Hypothalamus (tissue), 51 donors: ENCODE measurements at places on chromosomes 11 and 22.

DNA sequence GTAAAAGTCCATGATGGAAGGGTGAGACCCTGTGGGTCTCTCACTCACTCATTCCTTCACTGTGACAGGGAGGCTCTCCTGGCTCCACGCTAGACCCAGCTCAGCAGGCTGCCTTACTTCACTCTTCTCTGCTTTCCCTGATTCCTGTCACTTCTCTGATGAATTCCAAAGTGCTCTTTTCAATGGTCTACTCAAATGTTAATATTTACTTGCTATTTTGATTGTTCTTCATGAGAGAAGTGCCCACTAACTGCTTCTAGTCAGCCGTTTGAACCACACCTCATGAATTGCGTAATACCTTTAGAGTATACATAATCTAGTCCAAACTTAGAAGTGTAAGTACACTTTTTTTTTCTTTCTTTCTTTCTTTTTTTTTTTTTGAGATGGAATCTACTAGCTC is 1350.2 kb upstream of the RAG2 start:
- no peak for DNase-seq

DNA sequence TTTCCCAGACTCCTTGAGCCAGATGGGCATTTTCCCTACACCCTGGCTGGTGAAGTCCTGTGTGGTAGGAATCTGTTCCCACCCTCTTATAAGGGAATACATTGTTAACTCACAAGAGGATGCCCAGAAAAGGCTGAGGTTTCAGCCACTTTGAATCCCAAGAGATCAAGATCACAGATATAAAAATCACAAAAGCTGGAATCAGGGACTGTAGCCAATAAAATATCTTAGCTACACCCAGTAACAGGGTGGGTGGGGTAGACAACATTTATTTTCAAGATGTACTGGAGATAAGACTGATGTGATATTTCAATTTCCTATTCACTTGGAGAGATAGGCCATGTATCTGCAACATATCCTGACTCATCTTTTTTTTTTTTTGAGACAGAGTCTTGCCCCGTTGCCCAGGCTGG is 50.3 kb downstream of the COPB1 start:
- no peak for DNase-seq

DNA sequence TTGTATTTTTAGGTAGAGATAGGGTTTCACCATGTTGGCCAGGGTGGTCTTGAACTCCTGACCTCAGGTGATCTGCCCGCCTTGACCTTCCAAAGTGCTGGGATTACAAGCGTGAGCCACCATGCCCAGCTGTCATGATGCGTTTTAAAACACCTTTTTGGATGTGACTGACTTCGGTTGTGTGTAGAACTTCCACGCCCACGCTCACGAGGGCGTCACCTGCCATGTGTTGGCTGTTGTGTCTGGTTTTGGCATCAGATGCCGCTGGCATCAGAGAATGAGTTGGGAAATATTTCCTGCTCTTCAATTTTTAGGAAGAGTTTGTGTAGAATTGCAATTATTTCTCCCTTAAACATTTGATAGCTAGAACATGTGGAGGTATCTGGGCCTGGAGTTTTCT is 109.1 kb downstream of the KCNQ1 start:
- no peak for DNase-seq

- DNase-seq, result no peak
Measured at GRCh38 chr22:48822278-48823233, 1005.1 kb downstream of the BRD1 start.

- no peak for DNase-seq
Measured at GRCh38 chr22:18987765-18988164, 51.7 kb upstream of the PRODH start.

GRCh38 chr11:75371949-75372876 is 20.8 kb upstream of the ARRB1 start:
- no peak for DNase-seq

- DNase-seq, result no peak
Measured at GRCh38 chr11:9962722-9963121, 298.8 kb downstream of the SWAP70 start.

DNA sequence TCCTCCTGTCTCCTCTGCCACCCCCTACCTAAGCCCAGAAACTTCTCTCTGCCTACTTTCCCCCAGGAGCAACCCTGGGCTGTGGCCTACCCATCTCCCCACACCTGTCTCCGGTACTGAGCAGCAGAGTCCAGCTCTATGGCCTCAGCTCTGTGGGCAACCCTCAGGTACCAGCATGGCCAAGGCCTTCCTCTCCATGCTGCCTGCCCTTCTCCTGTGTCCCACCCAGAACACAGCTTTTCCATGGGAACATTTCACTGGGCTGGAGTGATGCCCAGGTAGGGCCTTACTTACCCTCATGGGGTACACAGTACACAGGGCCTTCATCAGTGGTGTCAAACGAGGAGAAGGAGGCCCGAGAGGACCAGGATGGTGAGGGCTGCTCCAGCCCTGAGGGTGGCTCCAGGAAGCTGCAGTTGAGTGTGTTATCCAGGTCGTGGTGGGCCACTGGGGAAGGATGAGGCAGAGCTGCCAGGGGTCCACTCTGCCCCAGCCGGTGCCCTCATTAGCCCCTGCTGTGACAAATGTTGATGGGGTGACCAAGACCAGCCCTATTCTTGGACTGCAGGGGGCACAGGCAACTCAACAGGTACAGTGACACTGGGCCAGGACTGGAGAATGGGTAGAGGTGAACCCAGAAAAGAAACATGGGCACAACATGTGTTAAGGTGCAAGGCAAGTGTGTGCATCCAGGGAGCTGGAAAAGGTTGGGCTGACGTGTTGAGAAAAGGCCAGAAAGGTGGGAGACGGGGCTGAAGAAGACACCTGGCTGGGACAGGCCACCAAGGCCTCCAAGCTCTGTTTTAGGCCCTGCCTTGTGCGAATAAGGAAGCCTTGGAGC is 10.3 kb downstream of the SCARF2 start:
- DNase-seq, result no peak

- no peak for DNase-seq
Measured at GRCh38 chr22:27250886-27251285, 550.7 kb downstream of the MN1 start.

GRCh38 chr22:37643225-37643847 is 3.9 kb downstream of the SH3BP1 start:
- peak; percentile 85 for DNase-seq

GRCh38 chr11:73477518-73477917 is 101.3 kb downstream of the RELT start:
- no peak for DNase-seq

DNA sequence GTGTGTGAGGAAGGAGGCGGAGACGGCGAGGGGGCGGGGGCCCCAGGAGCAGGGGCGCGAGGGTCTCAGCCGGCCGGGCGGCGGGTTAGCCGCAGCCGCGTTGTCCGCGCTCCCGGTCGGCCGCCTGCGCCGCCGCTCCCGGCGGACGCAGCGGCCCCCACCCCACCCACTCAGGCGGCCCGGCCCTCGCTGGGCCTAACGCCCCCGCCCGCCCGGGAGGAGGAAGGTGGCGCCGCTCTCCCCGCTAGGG is at the start of gene FCHSD2:
Gene FCHSD2 (minus strand): TSS at position 191 of the 250 bp plus-strand sequence. CDS start 441 bp downstream, outside the sequence.
- DNase-seq, result no peak

- DNase-seq, result no peak
Measured at GRCh38 chr11:68936676-68937620, 33.3 kb downstream of the IGHMBP2 start.

DNA sequence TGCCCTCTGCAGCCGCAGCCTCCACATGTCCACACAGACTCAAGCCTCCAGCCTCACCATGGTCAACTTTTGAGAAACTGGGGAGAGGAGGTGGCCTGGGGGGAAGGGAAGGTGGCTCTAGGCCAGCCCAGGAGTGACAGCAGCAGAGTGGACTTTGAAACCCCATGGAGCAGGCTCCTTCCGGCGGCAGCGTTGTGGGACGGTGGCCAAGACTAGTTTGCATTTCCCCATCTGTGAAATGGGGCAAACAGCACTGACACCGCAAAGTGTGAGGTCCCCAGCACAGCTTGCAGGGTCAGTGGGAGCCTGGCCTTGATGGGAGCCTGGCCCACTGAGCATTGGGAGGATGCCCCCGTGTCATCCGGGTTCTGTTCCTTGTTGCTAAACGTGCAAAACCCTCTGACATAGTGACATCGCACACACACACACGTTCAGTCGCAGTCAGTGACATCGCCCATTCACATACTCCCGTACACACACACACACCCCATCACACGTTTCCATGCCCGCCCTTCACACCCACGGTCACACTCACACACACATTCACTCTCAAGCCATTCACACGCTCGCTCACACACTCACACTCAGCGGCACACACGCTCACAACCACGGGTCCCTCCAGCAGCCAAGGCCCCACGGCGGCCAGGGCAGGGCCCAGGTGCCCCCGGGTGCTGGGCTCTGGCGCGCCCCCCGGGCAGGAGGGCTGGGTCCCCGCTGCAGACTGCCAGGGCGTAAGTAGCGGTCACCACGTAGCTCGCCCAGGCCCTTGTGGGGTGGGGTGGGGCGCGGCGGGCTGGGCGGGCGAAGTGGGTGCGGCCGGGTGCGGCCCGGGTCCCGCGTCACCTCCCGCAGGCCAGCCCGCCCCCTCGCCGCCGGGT is 585 bp downstream of the CYB5R3 start:
- DNase-seq, result no peak

DNA sequence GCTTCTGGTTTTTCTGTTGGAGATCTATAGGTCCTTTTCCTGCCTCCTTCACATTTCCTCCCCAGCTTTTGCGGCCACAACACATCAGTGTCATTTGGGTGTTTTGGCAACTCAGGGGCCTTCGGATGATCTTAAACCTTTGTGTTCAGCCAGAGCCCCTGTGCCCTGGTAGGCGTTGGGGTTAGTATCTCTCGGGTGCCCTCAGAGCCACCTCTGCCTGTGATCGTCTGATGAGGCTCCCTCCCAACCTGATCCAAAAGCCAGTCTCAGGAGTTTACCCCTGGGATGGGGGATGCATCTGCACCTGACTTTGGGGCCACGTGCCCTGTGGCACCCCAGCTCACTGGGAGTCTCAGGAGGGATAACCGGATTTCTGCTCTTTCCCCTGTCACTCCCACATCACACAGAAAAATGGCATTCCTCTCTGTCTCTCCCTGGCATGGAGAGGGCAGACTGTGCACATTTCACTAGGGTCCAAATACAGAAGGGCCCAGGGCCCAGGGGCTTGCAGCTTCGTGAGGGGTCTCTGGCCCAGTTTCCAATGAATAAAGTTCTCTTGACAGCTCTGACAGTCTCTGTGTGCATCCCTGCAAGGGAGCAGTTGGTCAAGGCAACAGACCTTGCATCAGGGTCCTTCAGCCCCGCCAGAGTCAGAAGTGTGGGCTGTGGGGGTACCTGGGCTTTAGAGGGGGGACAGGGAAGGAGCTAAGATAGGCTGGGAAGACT is 2.6 kb downstream of the RNF26 start:
- no peak for DNase-seq

- DNase-seq, result no peak
Measured at GRCh38 chr22:46661221-46661851, 41.1 kb downstream of the GRAMD4 start.

DNA sequence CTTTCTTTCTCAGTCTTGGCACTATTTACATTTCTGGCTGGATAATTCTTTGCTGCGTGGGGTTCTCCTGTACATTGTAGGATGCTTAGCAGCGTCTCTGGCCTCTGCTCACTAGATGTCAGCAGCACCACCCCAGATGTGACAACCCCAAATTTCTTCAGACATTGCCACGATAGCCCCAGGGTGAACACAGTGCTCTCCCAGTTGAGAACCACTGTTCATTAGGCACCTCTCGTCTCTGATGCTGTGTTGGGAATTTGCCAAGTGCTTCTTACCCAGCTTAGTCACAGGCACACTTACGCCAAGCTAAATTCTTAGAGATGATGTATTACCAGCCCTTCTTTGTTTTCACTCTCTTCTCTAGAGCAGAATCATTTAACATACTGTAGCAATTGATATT is 9.4 kb downstream of the TRIM6 start:
- DNase-seq, result no peak

DNA sequence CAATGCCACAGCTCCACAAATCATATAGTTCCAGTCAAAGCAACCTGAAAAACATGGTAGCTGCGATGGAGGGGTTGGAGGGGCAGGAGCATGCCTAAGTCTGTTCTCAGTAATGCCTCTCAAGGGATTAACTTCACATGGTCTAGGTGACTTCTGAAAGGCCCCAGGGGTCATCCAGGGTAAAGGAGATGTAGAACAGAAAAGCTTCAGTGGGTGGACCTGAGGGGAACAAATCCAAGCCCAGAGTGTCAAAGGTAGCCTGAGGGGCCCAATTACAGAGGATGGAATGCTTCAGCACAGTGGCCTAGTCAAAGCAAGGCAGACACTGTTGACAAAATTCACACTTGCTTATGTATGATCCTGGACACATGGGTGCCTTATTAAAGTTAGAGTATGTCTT is 23.3 kb downstream of the OR4D9 start:
- no peak for DNase-seq

DNA sequence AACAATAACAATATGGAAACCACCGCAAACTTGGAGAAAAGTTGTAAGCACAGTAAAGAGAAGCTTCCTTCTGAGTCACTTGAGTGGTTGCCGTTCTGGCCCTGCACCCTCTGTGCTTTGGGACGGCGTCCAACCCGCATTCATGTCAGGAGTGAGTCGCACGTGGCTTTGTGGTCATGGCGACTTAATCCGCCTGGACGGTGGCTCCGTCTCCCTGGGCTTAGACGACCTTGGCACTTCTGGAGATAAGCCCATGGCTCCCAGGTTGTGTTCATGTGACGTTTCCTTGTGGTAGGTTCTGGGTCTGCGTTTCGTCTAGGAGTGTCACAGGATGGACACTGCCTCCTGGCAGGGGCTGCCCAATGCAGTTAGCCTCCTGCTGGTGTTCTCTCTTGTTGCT is 40.5 kb downstream of the TPCN2 start:
- no peak for DNase-seq

GRCh38 chr22:27241430-27242321 is 559.9 kb downstream of the MN1 start:
- peak; percentile 60 for DNase-seq

DNA sequence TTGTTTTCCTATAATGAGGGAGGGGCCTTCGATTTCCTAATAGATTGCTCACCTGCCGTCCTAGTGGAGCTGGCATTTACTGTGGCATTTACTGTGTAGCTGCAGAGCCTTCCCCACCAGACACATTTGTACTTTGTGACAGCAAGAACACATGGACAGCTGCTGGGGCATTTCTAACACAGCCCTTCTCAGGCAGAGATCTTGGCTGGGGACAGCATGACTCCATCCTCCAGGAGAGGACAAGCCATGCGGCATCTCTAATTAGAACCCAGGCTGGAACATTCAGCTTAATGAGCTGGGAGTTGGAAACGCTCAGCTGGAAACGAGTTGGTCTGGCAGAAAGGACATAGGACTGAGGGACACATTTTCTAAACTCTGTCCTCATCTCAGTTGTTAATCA is 887.5 kb downstream of the NTM start:
- DNase-seq, result no peak

DNA sequence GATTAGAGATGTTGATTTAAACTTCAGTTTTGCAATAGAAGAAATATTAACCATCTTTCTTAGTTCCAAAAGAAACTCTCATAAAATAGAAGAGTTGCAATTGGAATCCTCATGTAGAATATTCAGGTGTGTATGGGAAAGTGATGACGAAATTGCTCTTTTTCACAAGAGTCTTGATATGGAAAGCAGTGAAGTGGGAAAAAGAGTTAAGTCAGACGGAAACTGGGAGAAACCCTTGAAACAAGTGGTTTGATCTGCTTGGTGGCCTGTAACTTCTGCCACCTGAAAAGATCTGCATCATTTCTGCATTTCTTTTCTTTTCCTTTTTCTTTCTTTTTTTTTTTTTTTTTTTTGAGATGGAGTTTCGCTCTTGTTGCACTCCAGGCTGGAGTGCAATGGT is 41.8 kb upstream of the CLMP start:
- DNase-seq, result no peak
